ENCODE measurements at places on chromosomes 1 and 21. TPM values are rescaled to one million over a fixed set of nuclear protein-coding genes. Genes with fewer than 3 reads are reported as not detected.

DNA sequence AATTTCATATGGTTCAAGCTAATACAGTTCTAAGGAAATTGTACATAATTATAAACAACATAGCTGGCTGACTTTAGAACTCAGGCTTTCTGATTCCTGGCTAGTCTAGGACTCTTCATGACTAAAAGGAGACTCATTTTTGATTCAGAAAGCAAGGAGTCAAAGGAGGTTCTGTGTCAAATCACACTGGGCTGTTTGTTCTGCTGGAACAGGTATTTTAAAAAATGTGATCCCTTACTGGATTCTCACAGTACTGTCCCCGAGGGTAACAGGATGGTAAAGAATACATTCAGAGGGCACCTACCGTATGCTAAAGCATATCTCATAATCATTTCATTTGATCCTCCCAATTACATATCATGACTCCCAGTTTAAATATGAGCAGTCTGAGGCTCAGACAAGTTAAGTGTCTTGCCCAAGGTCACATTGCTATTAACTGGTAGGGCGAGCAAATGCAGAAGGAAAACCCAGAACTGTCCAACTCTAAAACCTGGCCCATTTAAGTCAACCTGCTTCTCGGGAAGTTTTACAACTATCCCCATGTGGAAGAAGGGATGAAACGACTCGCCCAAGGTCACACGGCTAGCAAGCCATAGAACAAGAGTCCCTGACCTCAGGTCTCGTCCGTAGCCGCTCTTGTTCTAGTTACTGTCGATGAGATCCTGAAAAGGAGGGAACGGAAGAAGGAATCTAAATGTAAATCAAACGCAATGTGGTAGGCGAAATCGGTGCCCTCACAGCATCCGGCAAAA lies 675 bp downstream of the MYSM1 start:
- DNase-seq: no peak
- H3K27ac ChIP-seq: peak overlapping the region; percentile 95
- peaks cover 7% of the 10 kb centered on the region for H3K36me3 ChIP-seq
- no peaks in the 10 kb centered on the region for H3K27me3 ChIP-seq
- peak overlapping the region; percentile 98 for H3K4me3 ChIP-seq
- peaks cover 6% of the 10 kb centered on the region for H3K4me1 ChIP-seq

EPRS1 gene
- total RNA-seq: 218 TPM

GRCh38 chr1:87673748-87674147 lies 345.1 kb downstream of the LMO4 start:
- no peak overlapping the region for H3K4me3 ChIP-seq
- no peak for DNase-seq
- H3K27ac ChIP-seq: no peak overlapping the region
- H3K36me3 ChIP-seq: no peaks in the 10 kb centered on the region
- H3K4me1 ChIP-seq: no peaks in the 10 kb centered on the region

NPHS2 gene
- total RNA-seq: not detected

GRCh38 chr1:229410692-229411433 lies 23.0 kb downstream of the ACTA1 start:
- peak overlapping the region; percentile 18 for H3K4me3 ChIP-seq
- H3K36me3 ChIP-seq: no peaks in the 10 kb centered on the region
- H3K4me1 ChIP-seq: peaks cover 18% of the 10 kb centered on the region
- H3K27ac ChIP-seq: no peak overlapping the region
- DNase-seq: peak; percentile 42

DNA sequence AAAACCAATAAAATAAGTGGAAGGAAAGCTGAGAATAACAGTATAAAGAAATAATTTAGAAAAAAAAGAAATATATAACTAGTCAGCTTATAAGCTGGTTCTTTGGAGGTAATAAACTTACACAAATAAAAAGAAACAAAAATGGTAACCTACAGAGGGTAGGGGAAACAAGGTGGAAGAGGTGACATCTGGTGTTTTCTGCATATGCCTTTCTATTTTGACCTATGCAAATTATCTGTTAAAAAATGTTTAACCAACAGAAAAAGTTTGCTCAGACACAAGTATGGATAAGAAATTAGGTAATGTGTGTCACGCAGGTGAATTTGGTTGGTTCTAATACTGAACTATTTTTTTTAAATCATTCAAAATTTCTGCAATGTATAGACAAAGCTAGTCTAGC lies 53.6 kb upstream of the DMRTA2 start:
- DNase-seq: no peak
- no peaks in the 10 kb centered on the region for H3K4me1 ChIP-seq
- no peaks in the 10 kb centered on the region for H3K27me3 ChIP-seq
- H3K4me3 ChIP-seq: no peak overlapping the region

CHODL gene
- not detected for total RNA-seq

DNA sequence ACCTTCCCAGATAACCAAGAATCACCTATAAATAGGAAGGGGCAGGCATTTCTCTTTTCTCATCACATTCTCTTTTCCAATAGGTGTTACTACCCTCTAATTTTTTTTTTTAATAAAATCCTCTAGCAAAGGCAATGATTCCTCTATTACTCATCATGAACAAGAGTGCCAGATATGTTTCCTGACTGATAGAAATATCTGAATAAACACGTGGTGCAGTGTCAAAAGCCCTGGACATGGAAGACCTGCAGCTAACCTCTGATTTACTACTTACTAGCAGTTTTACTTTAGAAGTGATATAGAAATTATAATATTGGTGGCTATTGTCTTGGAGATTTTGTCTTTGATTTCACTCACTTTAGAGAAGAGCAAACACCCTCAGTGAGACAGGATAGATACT lies 194.6 kb upstream of the SAMSN1 start:
- no peak overlapping the region for H3K4me3 ChIP-seq
- no peak for DNase-seq
- no peaks in the 10 kb centered on the region for H3K27me3 ChIP-seq
- peaks cover 3% of the 10 kb centered on the region for H3K36me3 ChIP-seq
- peak overlapping the region; percentile 13 for H3K27ac ChIP-seq

- no peak for DNase-seq
- no peak overlapping the region for H3K4me3 ChIP-seq
- H3K27ac ChIP-seq: peak overlapping the region; percentile 31
- H3K36me3 ChIP-seq: peaks cover 12% of the 10 kb centered on the region
- peaks cover 14% of the 10 kb centered on the region for H3K4me1 ChIP-seq
Observed at GRCh38 chr1:100971021-100971420, 54.6 kb downstream of the DPH5 start.

GRCh38 chr1:77220687-77221463 lies 1.6 kb upstream of the PIGK start:
- no peaks in the 10 kb centered on the region for H3K27me3 ChIP-seq
- no peak for DNase-seq
- peak overlapping the region; percentile 69 for H3K4me3 ChIP-seq

DNA sequence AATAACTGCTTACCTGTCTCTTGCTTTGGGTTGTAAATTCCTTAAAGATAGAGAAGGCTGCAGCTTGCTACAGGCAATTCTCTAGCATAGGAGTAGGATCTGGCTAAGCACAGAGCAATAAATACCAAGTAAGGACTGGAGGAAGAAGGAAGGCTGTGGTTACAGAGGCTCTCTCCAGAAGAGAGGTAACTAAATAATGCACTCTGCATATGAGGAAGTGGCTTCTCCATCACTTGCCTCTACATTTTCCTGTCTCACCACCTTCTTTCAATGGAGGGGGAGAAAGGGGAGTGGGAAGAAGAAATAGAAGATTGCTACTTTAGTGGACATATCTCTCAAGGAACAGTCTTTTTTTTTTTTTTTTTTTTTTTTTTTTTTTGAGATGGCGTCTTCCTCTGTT lies 60.9 kb upstream of the LAX1 start:
- DNase-seq: no peak
- no peaks in the 10 kb centered on the region for H3K27me3 ChIP-seq
- no peak overlapping the region for H3K27ac ChIP-seq
- H3K36me3 ChIP-seq: peaks cover 8% of the 10 kb centered on the region

DNA sequence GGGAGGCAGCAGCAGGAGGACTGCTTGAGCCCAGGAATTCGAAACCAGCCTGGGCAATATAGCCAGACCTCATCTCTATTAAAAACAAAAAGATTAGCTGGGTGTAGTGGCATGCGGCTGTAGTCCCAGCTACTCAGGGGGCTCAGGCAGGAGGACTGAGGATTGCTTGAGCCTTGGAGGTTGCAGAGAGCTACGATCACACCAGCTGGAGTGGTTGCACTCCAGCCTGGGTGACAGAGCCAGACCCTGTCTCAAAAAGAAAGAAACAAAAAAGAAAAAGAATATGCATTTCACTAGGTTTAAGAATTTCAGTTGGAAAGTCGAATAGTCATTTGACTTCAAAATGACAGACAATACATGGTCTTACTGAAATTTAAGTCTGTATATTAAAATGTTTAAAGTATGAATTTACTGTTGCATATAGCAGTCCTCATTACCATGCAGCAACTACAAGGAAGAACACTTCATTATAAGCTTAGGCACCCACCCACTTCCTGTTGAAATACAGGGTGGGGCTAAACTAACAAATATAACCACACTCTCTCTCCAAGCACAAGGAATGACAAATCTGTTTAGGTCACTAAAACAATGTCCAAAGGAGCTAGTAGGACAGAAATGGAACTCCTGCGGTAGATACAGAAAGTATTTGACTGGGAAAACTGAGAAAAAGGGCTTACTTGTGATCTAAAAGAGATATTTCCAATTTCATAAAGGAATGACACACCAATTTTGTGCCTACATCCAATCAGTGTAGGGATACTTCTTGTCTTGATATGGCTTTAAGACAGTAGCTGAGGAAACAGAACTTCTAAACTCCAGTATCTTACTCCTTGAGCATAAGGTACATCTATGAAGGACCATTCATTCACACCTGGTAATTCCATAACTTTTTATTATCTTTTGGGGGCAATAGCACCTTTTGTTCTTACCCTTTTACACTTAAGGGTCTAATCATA lies 44.1 kb downstream of the GPR3 start:
- peaks cover 8% of the 10 kb centered on the region for H3K36me3 ChIP-seq
- H3K4me3 ChIP-seq: peak overlapping the region; percentile 46
- peak overlapping the region; percentile 96 for H3K27ac ChIP-seq
- peaks cover 67% of the 10 kb centered on the region for H3K4me1 ChIP-seq
- no peaks in the 10 kb centered on the region for H3K27me3 ChIP-seq

DNA sequence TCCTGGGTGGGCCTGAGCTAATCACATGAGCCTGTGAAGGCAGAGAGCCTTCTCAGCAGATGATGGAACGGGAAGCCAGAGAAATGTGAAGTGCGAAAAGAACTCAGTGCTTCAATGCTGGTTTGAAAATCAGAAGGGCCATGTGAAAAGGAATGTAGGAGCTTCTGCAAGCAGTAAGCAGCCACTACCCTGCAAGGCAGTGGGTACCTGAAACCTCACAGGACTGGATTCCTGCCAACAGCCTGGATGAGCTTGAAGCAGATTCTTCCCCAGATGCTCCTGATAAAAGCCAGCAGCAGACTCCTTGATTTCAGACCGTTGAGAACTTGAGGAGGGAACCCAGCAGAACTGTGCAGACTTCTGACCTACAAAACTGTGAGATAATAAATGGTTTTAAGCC lies 158.6 kb downstream of the SYT2 start:
- H3K27me3 ChIP-seq: no peaks in the 10 kb centered on the region
- no peak overlapping the region for H3K4me3 ChIP-seq
- DNase-seq: no peak
- H3K4me1 ChIP-seq: peaks cover 10% of the 10 kb centered on the region

- H3K27me3 ChIP-seq: peaks cover 12% of the 10 kb centered on the region
- peaks cover 9% of the 10 kb centered on the region for H3K36me3 ChIP-seq
- H3K4me3 ChIP-seq: peak overlapping the region; percentile 94
- H3K4me1 ChIP-seq: peaks cover 77% of the 10 kb centered on the region
Observed at GRCh38 chr1:116569776-116570357, 959 bp downstream of the CD58 start.
